ENCODE measurements at places on chromosomes 2 and 18.

GRCh38 chr2:202541137-202541536, 93.6 kb upstream of the FAM117B start:
- no peak for DNase-seq

DNA sequence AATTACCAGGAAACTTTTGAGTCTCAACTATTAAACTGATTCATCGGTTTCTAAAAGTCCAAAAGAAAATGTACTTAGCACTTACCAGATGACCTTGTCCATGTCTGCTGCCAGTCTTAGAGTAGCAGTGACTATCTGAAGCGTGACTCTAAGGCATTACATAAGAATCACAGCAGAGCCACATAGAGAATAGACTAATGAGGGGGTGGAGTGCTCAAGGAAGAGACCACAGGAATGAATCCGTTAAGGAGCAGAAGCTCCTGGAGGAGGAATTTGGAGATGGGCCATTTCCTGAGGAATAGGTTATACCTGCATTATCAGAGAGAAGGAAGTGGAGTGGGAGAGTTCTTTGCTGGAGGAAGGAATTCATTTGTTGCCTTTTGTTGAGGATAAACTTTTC, 116.0 kb downstream of the MAP3K20 start:
- DNase-seq = no peak

GRCh38 chr2:239756790-239757760, 268.1 kb downstream of the NDUFA10 start:
- no peak for DNase-seq

DNA sequence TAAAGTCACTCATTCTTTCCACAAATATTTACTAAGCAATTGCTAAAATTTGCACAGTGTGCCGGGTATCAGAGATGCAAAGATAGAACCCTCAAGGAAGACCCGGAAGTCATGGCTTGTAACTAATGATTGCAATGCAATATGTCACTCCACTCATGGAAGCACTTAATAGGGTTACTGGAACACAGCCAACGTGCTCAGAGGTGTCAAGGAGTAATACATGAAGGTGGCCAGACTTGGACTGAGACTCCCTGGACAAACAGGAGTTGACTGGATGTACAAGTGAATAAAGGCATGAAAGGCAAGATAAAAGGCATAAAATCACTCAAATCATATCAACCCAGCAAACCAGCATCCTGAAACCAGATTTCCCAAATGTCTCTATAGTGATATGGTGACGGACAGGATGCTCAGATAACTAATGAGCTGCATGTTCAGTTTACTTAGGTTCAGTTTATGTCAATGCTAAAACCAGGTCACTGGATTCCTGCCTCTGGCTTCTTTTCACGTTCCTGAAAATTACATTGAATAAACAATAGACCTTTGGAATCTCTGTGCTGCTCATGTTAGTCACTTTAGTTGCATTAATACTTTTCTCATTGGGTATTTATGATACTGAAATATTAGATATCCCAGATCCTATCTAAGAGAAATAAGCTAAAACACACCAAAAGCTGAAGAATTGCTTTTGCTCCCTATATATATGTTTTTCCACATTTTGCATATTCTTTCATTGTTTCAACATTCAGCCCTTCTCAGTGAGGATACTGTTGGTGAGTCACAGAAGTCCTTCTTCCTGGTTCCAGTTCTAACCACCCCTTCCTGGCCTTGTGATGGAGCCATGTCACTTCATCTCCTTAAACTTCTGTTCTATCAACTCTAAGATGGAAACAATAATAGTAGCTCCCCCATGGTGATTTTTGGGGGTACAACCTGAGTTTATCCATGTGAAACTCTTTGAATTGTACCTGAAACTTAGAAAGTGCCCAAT, 688.9 kb upstream of the ID2 start:
- DNase-seq = no peak

DNA sequence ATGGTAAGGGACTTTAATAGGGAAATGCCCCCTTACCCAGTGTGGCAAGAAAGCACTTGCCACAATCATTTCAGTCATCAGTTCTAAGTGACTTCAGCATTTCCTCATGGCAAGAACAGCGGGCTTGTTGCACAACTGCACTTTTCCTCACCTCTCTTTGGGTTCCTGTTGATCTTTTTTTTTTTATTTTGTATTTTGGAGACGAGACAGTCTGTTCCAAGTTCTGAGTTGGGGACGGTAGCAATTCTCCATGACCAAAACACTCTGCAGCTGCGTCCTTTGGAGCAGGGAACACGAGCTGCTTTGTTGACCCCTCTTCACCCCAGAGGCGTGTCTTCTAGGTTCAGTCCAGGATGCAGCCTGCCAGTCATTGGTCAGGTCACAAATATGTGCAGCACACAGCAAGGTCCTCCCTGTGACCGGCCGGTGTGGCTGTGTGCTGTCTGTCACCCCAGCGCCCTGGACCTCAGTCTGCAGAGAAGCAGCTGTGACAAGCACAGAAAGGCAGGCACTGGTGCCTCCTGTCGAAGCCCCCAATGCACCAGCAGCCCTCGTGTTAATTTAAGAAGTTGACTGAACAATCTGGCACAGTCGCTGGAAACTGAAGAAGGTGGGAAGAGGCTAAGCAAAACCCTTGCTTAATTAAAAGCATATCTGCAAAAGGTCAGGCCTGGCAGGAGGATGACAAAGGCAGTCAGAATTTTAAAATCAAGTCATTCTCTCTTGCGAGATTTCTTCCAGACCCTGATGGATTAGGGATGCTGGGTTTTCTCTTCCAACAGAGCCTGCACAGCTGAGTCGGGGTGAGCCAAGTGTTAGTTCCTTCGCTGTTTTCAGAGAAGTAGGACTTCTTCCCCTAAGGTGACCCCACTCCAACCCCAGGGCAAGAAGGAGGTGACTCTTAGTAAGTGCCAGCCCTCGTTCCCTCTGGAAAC, 96.7 kb upstream of the COPS8 start:
- no peak for DNase-seq

DNA sequence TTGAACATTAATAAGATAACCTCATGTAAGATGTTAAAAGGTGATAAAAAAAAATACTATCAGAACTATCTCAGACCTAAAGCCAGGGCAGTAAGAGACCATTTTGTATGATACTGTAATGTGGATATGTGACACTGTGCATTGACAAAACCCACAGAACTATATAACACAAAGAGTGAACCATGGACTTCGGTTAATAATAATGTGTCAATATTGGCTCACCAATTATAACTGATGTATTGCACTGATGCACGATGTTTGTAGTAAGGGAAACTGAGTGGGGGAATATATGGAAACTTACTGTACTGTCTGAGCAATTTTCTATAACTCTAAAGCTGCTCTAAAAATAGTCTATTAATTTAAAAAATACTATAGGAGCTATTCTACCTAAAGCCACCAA, 40.7 kb upstream of the PARD3B start:
- DNase-seq = no peak

DNA sequence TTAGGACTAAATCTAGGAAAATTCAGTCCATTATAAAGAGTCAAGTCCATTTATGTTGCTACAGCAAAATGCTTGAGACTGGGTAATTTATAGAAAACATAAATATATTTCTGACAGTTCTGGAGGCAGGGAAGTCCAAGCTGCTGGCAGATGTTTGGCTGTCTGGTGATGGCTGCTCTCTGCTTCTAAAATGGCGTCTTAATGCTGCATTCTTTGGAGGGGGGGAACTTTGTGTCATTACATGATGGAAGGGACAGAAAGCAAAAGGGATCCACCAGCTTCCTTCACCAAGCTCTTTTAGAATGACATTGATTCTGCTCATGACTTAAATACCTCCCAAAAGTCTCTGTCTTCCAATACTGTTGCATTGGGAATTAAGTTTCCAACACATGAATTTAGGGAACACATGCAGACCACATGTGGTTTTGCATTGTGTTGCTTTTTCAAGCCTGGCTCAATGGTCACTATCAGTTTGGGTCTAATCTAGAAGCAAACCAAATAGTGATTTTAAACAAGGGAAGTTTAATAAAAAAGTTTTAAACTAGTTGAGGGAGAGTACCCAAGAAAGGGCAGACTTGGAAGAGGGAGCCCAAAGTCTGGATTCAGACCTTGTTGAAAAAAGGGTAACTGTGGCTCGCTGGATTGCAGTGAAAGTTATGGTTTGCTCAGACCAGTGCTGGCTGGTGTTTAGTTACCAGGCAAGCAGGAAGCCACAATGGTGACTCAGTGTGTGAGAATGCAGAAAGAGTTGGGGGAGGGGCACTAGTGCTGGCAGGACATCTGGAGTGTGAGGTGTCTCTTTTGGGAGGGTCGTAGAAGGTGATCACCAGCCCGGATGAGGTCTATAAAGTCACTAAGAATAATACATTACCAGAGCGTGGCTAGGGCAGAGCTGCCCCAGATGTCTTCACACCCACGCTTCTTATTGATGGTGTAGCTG, 30.8 kb downstream of the C18orf54 start:
- no peak for DNase-seq

- DNase-seq = no peak
Measured at GRCh38 chr2:186592137-186592875, 2.5 kb downstream of the ITGAV start.

GRCh38 chr2:71938659-71939587, 208.7 kb downstream of the CYP26B1 start:
- DNase-seq = no peak

DNA sequence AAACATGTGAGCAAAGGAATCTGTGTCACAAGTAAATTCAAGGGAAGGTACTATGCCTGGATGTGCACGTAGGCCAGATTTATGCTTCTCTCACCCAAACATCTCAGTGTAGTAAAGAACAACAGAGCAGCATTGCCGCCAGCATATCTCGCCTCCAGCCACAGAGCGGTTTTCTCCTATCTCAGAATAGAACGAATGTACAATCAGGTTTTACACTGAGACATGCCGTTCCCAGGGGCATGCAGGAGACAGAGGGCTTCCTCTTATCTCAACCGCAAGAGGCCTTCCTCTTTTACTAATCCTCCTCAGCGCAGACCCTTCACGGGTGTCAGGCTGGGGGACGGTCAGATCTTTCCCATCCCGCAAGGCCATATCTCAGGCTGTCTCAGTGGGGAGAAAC, 175.3 kb downstream of the RPIA start:
- DNase-seq = no peak

- no peak for DNase-seq
Measured at GRCh38 chr2:97726261-97727064, 13.1 kb downstream of the ZAP70 start.

DNA sequence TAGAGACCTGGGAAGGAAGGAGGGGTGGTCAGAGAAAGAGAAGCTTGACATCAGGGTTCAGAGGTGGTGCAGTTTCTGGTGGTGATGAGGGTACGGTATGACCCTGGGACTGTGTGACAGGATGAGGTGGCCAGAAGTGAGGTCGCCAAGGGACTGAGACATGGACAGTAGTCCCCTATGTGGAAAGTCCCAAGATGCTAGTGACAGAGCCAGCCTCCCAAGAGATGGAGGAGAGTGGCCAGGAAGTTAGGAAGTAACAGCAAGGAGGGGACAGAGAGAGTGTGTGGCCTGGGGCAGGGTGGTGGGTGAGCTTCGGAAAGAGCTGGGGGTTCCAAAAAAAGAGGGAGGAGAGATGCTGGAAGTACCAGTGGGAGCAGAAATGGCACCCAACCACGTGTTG, 66.0 kb downstream of the SMAD7 start:
- DNase-seq = no peak

- no peak for DNase-seq
Measured at GRCh38 chr2:188897096-188897495, 77.1 kb upstream of the COL3A1 start.

DNA sequence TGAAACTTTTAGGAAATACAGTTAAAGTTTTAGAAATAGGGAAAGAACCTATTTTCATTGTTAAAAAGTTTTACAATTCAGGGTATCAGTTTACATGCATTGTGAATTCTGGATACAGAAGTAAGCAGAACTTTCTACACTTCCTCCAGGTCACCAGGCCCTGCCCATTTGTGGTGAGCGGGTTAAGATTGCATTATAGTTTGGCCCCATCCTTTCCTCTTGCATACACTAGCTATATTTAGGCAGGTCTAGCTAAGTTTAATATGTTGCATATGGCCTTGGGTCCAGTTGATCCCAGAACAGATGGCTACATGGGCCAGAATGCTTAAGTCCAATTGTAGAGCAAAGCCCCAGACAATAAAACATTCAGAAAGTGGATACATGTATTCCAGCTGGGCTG, 4.8 kb downstream of the VWA3B start:
- no peak for DNase-seq

GRCh38 chr2:109736177-109736827, 57.8 kb upstream of the RGPD5 start:
- no peak for DNase-seq
